ENCODE measurements at places on chromosomes 7 and 10.

- no peak for DNase-seq
Measured at GRCh38 chr7:52500841-52501240, 534.6 kb upstream of the POM121L12 start.

DNA sequence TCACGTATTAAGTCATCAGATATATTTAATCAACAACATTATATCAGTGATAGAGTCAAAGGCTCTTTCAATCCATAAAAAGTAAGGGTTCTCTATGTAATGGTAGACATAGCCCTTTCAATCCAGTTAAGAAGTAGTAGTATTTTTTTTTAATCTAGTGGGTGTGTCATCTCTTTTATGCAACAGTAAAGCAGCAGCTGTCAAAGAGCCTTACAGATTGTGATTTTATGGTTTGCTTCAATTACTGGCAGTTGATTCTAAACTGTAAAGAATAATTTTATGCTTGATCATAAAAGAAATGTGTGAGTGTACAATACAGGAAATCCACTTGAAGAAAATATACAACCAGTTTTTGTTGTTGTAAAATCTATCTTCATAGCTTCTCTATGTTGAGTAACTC, 902.6 kb upstream of the MBL2 start:
- no peak for DNase-seq

DNA sequence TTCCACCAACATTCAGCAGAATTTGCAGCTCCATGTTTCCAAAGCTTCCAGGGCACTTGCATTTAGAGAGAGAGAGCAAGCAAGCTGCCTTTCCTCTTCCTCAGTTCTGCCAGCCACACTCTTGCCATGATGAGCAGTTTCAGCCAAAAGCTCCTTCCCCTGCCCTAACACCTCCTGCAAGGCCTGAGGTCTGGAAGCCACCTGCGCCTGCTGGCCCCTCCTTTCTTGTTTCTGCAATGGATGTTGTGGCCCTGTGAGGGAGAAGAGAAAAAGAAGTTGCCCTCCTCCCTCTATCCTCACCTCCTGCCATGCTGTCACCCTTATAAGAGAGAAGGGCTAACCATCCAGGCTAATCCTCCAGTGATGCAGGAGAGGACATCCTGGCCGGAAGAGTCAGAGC, 48.7 kb downstream of the IKZF1 start:
- no peak for DNase-seq

GRCh38 chr7:884191-885003, 8.0 kb downstream of the GET4 start:
- DNase-seq = no peak

DNA sequence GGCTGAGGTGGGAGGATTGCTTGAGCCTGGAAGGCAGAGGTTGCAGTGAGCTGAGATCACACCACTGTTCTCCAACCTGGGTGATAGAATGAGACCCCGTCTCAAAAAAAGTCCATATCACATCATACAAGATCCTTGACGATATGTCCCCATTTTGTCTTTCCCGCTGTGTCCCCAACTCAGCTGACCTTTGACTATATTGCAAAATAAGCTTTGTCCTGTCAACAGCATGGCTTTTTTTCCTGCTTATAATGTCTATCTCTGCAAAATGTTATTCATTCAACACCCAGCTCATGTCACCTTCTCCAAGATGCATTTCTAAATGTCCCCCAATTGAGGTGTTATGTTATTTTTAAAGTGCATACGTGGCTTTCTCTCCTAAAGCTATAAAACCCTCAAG, 136.0 kb upstream of the KAT6B start:
- DNase-seq = no peak

GRCh38 chr10:88271761-88272543, 311.2 kb downstream of the RNLS start:
- DNase-seq = no peak

Measured in 8988T (cell line).